Esophagus muscularis mucosa (tissue), 4 donors: ENCODE measurements at places on chromosomes 2 and 18. TPM values are rescaled to one million over a fixed set of nuclear protein-coding genes. Genes with fewer than 3 reads are reported as not detected.

Gene FSHR
- not detected for total RNA-seq

Gene FAM237A
- not detected for total RNA-seq

Gene STPG4
- total RNA-seq = not detected

Gene DOK6
- total RNA-seq = 2.4 TPM

- H3K27me3 ChIP-seq = no peaks in the 10 kb centered on the region
- no peaks in the 10 kb centered on the region for H3K36me3 ChIP-seq
- H3K4me3 ChIP-seq = no peak overlapping the region
- no peaks in the 10 kb centered on the region for H3K4me1 ChIP-seq
- no peak overlapping the region for H3K27ac ChIP-seq
Observed at GRCh38 chr2:126849991-126850535, 48.6 kb upstream of the TEX51 start.

DNA sequence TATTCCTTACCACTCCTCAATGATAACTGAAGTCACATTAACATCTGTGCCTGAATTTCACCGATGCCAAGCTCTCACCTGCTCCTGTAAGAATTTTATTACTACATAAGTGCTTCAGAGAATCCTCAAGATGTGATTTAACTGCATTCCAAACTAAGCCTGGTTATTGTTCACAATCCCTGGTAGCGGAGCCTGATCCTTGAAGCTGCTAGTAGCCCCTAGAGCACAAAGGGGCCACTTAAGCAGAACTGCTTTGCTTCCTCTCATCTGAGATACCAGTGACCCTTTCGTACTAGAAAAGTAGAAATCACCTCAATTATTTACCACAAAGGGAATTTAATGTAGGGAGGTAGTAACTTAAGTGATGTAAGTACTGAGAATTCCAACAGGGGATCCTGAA lies 529.6 kb downstream of the CPS1 start:
- H3K27ac ChIP-seq = no peak overlapping the region
- no peaks in the 10 kb centered on the region for H3K4me1 ChIP-seq
- no peak for DNase-seq
- no peaks in the 10 kb centered on the region for H3K27me3 ChIP-seq
- no peak overlapping the region for H3K4me3 ChIP-seq
- H3K36me3 ChIP-seq = no peaks in the 10 kb centered on the region

DNA sequence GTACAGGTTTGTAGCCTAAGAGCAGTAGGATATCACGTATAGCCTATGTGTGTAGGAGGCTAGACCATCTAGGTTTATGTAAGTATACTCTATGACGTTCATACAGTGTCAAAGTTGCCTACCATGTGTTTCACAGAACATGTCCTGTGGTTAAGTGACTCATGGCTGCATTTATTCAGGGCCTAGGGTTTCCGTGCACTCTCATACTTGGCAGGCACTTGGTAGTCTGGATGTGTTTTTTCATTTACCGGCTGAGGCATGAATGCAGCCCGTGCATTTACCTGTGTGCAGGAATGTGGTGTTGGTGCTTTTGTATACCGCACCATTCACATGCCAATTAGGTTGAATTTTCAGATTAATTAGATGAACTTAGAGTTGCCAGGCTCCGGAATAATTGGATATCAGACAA lies 43.4 kb downstream of the MYL12B start:
- DNase-seq = no peak
- no peaks in the 10 kb centered on the region for H3K27me3 ChIP-seq
- H3K4me3 ChIP-seq = no peak overlapping the region
- H3K4me1 ChIP-seq = no peaks in the 10 kb centered on the region
- H3K36me3 ChIP-seq = no peaks in the 10 kb centered on the region
- no peak overlapping the region for H3K27ac ChIP-seq

DNA sequence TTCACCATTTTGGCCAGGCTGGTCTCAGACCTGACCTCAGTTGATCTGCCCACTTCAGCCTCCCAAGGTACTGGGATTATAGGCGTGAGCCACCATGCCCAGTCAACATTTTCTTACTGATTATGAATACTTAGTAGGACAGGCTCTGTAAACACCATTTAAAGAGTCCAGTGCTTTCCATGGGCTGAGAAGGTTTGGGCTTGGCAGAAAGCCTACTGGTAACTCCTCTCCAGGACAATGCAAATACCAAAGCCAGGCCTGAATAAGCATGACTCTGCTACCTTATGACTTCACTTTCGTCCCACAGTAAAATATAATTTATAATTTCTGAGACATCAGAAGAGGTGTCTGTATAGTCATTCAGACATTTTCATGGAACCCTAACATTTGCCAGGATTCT lies 60.2 kb upstream of the FAM117B start:
- H3K4me3 ChIP-seq = no peak overlapping the region
- no peak overlapping the region for H3K27ac ChIP-seq
- DNase-seq = no peak
- H3K36me3 ChIP-seq = no peaks in the 10 kb centered on the region

DNA sequence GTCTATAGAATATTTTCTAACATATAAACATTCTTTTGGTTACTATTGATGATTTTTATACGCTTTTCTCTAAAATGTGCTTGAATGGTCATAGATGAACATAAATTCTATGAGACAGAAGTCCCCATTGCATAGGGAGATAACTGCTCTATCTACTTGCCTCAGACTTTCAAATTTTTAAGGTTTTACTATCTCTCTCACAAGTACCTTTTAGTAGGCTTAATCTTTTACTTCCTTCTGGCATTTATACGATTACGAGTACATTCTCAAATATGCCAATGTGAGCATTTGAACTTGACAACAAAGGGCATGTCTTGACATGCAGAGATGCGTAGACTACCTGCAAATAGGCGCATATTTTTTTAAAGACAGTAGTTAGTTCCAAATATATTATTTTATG lies 935.9 kb upstream of the LRATD1 start:
- H3K4me3 ChIP-seq = no peak overlapping the region
- no peaks in the 10 kb centered on the region for H3K27me3 ChIP-seq
- DNase-seq = no peak
- H3K4me1 ChIP-seq = no peaks in the 10 kb centered on the region
- H3K36me3 ChIP-seq = no peaks in the 10 kb centered on the region

DNA sequence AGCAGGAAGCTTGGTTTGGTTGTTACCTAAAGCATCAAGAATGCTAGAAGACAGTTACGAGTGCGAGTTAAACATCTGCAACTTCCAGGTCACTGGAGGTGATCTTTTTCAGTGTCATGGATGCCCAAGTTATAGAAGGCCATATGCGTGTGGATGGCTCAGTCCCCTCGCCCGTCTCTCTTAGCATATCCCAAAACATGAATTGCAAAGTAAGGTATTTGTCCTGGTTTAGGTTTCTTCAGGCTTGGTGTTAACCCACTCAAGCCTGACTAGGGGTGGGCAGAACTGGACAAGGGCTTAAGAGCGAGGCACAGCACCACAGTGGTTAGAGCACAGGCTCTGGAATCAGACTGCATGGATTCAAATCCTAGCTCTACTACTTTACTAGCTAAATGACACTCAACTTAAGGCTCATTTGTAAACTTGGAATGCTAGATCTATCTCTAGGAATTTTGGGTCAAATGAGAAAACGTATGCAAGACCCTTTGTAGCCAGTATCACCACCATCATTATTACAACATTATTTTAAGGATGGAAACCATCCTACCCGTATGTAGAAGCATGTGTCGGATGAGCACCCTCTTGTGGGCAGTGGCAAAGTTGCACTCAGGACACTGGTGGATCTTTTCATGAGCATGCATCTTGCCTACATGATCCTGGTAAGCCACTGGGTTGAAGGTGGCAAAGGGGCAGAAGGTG lies 11.2 kb downstream of the ZNF142 start:
- no peak overlapping the region for H3K27ac ChIP-seq
- H3K36me3 ChIP-seq = peaks cover 93% of the 10 kb centered on the region
- H3K4me3 ChIP-seq = no peak overlapping the region
- DNase-seq = no peak
- H3K27me3 ChIP-seq = no peaks in the 10 kb centered on the region
